RPMI7951 (cell line): ENCODE measurements at places on chromosomes 11 and 22.

- DNase-seq: no peak
Measured at GRCh38 chr11:99268886-99269285, 248.1 kb downstream of the CNTN5 start.

DNA sequence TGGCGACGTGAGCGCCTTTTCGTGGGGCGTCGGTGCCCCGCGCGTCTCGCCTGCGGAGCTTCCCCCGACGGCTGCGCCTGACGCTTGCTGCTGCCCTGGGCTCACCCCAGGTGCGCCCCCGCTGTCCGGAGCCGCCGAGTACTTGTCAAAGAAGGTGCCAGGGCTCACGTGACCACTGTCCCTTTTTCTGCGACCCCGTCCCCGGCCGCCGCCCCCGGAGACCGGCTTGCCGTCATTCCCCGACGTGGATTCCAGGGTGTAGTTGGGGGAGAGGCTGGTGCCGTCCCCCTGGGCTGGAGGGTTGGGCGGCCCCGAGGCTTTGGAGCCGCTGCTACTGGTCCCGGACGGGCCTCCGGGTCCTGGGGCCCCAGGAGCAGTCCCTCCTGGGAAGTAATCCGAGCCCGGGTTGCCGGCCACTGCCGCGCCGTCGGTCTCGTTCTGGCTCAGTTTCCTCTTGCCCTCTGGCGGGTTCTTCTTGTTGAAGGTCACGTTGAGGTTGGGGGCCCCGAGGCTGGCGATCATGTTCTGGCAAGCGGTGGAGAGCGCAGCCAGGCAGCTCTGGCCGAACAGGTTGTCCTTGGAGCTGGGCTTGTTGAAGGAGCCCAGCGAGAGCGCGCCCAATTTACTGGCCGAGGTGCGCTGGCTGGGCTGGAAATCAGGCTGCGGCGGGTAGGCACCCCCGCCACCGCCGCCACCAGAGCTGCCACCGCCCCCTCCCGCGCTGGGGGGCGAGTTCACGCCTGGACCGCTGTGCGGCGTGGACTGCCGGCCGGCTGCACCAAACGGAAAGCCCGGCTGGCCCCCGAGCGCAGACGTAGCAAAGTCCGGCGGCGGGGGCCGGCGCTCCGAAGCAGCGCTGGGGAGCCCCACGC lies 3.8 kb downstream of the MN1 start:
- no peak for DNase-seq

DNA sequence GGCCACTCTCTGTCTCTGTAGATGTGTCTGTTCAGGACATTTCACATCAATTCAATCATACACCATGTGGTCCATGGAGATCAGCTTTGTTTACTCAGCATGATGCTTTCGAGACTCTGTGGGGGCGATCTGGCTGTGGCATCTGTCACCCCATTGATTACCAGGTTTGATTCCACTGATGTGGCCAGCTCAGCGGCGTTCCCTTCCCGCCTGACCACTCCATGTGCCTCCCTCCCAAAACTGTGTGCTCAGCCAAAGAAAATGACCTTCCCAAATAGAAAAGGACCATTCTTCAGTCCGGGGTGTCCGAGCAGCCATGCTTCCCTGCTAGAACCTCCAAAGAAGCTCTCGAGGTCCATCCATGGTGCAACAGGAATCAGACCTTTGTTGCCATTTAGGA lies 89.1 kb downstream of the BRD1 start:
- no peak for DNase-seq

DNA sequence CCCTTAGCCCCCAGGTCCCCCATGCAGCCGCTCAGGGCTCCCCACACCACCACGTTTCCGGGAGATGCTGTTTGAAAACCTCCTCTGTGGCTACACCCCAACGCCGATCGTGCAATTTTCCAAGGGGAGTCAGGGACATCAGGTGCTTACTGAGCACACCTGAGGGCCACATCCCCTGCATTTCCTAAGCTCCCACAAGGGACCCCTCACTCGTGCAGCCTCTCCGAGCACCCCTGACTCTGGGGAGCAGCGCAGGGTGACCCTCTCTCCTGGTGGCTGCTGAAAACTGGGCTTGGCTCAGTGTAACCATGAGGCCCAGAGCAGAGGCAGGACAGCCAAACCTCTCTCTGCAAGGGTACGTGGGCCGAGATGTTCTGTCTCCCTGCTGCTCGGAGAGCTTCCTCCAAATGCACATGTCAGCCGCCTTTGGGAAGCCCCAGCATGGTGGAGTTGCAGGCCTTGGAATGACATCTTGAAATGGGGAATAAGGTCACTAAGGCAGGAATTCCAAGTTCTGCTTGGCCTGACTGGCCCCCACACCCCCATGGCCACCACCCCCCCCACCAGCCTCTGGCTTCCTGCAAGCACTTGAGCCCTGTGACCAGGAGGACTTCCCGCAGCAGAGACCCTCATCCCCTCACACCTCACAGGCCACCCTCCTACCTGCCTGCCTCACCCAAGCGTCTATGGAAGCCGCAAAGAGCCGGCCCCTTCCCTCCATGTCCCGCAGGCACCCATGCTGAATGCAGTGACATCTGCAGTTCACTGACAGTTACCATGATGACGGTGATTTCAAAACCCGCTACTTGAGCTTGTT lies 257.4 kb downstream of the BRD1 start:
- no peak for DNase-seq

DNA sequence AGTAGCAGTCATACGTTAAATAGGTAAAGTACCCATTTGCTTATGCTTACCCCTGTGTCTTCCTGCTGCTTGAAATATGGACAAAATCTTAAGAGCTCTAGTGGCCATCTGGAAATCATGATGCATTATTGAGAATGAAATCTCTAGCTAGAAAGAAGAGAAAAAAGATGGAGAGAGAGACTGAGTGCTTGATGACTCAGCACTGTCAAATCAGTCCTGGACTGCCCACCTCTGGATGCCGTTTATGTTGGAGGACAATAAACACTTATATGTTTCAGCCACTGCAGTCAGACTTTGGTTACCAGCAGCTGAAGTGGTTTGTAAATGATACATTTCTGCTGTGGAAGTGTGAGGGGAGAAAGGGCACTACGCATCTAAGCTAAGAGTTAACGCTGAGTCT lies 3.6 kb downstream of the OR8B4 start:
- no peak for DNase-seq

DNA sequence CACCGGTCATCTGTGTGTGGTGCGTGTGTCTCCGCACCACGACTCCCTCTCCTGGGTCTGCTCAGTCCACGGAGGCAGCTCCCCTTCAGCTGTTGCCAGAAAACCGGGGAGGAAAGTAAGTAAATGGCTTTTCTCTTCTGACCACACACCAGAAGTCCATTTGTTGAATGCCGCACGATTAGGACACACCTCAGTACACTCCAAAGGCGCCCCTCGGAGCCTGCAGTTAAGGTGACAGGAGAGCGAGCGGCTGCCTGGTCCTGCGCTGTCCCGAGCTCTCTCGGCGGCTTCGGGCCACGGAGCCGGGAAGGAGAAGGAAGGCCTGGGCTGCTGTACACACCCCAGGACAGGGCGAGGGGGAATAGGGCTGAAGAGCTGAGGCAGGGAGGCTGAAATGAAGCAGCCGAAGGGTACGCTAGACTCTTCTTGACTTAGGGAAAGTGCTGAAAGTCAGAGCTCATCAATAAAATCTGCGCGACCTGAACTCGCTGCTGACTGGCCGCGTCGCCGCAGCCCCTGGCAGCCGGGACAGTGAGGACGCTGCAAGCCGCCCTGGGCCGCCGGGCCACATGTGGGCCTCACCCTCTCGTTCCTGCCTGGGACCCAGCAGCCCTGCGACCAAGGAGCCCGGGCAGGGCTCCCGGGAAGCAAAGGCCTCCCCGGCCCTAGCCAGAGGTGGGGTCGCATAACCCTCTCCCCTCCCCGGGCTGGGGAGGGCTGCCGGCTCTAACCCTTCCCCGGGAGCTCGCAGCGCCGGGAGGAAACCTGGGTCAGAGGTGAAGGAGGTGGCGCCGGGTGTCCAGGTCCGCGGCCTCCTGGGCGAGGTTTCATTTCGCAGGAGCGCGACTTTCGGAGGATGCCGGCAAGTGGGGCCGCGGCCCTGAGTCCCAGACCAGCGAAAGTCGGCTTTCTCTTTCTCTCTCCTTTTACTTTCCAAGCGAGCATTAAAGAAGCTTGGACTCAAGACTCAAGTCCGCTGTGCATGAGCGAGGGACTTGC lies 1.6 kb upstream of the PAX6 start:
- peak; percentile 40 for DNase-seq

DNA sequence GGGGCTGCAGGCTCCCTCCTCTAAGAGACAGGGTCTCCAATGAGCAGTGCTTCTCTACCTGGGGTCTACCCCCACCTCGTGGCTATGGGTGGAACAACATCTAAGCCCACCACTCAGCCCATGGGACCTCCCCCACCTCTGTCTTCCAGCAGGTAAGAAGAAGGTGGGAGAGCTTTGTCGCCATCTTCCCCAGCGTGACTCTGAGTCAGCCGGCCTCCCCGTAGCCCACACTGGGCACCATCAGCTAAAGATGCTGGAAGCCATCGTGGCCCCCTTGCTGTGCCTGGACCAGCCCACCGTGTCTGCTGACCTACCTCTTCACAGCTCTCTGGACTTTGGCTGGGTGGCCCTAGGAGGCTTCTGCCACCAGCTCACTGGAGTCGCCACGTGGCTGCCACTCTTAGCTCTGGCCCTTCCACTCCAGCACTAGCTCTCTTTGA lies 944 bp downstream of the C11orf86 start:
- no peak for DNase-seq

- peak; percentile 57 for DNase-seq
Measured at GRCh38 chr22:41822317-41823057, 10.4 kb upstream of the SREBF2 start.

GRCh38 chr22:24156141-24156912 lies 25.0 kb upstream of the SUSD2 start:
- DNase-seq: peak; percentile 63

- DNase-seq: no peak
Measured at GRCh38 chr11:33713151-33713855, 12.7 kb upstream of the C11orf91 start.

- DNase-seq: peak; percentile 69
Measured at GRCh38 chr11:123194337-123195187, 486 bp downstream of the CLMP start.

GRCh38 chr11:12552692-12553091 lies 121.5 kb upstream of the TEAD1 start:
- DNase-seq: no peak

GRCh38 chr22:32562401-32562800 lies 87.8 kb downstream of the FBXO7 start:
- DNase-seq: no peak

- peak; percentile 64 for DNase-seq
Measured at GRCh38 chr11:8693555-8693954, 11.0 kb downstream of the RPL27A start.

DNA sequence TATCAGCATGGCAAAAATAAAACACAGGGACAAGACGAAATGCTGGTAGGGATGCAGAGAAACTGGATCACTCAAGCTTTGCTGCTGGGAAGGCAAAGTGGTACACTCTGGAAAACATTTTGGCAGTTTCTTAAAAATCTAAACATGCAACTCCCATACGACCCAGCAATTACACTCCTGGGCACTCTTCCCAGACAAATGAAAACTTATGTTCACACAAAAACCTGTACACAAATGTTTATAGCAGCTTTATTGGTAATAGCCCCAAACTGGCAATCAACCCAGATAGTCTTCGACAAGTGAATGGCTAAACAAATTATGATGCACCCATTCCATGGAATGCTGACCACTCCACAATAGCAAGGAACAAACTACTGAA lies 35.8 kb upstream of the PRR5 start:
- DNase-seq: no peak

DNA sequence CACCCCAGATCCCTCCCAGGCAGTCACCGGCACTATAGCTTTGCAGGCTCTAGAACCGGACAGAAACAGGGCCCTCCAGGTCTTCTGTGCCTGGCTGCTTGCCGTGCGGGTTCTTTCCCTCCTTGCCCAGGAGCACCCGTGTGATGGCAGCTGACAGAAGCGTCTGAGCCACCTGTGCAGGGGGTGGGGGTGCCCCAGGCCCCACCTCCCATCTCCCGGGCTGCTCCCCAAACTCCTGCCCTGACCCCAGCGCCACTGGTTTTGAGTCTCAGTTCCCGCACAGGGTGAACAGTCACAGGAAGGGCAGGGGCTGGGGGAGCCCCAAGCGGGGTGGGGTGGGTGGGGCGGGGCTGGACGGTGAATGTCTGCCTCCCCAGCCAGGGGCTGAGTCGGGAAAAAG lies 13.2 kb upstream of the PHLDA2 start:
- no peak for DNase-seq

GRCh38 chr11:55707029-55707428 lies 45.0 kb downstream of the OR4C6 start:
- peak; percentile 16 for DNase-seq

DNA sequence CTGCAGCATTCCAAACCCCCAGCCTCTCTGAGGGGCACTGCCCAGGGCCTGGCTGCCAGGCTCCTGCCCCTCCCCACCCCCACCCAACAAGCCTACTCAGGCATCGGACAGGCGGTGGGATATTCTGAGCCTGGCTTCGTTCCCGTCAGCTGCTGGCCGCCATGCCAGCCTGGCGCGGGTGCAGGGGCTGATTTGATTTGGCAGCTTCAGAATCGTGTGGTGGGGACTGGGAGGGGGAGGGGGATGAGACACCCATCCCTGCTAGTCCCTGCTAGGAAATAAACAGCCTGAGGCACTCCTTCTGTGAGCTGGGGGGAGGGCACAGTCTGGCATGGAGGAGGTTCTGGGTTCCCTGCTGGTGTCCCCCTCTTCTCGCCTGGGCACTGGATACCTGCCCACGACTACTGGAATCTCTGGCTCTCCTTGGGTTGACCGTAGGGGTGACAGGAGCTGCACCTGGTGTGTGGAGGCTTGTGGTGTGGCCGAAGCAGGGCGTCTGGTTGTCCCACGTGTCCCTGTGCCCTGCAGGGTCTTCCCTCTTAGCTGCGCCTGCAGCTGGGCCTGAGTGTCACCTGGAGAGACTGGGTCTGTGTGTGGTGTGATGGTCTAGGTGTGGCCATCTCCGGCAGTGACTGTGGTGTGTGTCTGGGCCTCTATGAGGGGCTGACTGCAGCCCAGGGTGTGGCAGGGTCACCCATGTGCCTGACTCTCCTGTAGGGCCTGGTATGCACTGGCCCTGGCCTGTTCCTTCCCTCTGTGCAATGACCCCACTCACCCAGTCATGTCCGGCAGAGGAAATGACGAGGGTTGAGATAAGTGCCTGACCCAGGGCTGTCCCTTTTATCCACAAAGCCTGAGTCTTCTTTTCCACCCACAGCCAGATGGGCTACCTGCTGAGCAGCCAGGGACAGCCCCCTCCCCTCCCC lies 42.2 kb downstream of the PDE2A start:
- peak; percentile 15 for DNase-seq
